Suppressor macrophage treated with lipopolysaccharide for 1 hour (primary cell): ENCODE measurements at places on chromosomes 16 and 17.

DNA sequence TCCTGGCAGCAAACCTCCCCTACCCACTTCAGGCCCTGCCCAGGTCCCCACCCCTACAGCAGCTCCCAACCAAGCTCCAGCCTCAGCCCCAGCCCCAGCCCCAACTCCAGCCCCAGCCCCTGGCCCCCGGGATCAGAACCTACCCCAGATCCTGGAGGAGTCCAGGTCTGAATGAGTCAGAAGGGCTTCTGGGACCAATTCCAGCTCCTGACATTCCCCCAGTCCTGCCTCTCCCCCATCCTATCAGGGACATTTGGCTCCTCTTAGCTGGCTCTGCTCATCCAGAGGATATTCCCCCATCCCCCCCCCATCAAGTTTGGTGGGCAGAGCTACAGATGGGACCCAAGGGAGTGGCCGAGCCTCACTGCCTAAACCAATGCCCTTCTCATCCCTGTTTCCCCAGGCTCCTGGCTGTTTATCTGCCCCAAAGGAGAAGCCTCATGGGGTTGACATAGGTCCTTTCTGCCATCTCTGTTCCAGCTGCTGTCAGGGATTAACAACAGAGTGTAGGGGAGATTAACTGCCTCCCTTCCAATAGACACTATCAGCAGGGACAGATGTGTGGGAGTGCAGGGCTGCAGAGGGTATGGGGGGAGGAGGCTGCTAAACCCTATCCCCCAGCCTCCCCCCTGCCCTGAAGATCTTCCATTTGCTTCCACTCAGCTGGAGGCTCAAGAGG, 16.5 kb downstream of the CNTNAP1 start:
- DNase-seq: no peak

DNA sequence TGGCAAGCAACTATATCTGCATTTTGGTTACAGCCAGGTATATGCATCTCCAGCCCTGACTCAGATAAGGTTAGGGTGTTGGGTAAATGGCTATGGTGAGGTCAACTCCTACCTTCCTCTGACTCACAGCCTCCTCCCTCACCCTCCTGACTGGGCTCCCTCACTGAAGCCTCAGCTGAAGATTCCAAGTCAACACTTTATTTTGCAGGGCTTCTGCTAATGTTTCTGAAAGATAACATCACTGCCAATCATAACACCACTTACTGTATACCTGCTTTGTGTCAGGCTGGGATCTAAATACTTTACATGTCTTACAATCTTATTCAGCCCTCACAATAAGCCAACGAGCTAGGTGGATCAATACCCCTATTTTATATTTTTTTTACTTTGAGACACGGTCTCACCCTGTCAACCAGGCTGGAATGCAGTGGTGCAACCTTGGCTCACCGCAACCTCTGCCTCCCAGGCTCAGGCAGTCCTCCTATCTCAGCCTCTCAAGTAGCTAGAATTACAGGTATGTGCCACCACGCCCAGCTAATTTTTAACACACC, 47.8 kb upstream of the GCSH start:
- DNase-seq: no peak

DNA sequence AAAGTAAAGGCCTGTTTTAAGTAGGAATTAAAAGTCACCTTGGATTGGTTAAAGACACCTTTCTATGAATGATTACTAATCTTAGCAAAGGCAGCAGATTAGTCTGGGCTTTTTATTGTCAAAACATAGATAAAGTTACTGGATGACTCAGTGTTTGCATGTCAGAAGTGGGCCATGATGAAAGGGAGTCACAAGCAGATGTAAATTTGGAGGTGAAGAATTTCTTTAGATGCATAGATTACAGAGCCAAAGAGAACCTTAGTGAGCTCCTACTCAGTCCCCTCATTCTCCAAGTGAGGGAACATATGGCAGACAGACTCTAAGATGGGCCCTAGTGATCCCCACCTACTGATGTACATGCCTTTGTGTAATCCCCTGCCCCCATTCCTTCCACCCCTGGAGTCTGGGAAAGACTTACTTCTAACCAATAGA, 124.5 kb downstream of the HS3ST3A1 start:
- DNase-seq: no peak

GRCh38 chr16:64669573-64669972, 452.3 kb downstream of the CDH11 start:
- no peak for DNase-seq

GRCh38 chr17:82884970-82885353, 45.1 kb upstream of the ZNF750 start:
- no peak for DNase-seq
